ENCODE measurements at places on chromosomes 5 and 9.

- no peak for DNase-seq
Measured at GRCh38 chr9:121637713-121638220, 13.7 kb upstream of the DAB2IP start.

GRCh38 chr9:70519912-70520724, 105.7 kb upstream of the KLF9 start:
- no peak for DNase-seq

DNA sequence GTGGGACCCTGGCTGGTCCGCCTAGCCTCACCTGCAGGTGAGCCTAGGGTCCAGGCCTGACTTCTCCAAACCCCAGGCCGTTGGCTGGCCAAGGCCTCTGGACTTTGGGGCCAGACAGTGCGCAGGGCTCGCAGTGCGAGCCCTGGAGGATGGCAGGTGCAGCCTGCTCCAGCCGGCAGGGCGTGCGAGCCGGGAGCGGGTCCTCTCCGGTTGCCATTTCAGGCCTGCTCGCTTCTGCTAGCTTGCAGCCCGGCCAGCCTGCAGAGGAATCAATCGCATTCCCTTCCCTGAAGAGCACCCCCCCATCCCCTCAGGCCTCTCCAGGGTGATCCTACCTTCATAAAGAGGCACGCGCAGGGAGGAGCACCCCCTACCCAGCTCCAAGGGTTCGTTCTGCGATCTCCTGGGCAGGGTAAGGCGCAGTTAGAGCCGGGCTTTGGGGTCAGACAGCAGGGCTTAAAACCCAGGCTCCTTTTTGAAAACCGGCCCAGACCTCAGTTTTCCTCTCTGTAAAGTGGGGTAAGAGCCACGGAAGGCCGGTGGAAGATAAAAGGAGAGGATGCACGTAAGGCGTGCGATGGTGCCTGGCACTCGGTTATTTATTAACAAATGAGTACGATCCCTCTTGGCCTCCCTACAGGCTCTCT, 6.2 kb downstream of the BARHL1 start:
- DNase-seq: no peak

- no peak for DNase-seq
Measured at GRCh38 chr9:75455444-75455921, 367.2 kb downstream of the OSTF1 start.

- DNase-seq: no peak
Measured at GRCh38 chr9:12162181-12162815, 530.9 kb upstream of the TYRP1 start.

- DNase-seq: no peak
Measured at GRCh38 chr5:3356016-3356415, 239.6 kb upstream of the IRX1 start.

- no peak for DNase-seq
Measured at GRCh38 chr5:57246426-57246825, 72.6 kb downstream of the GPBP1 start.

- no peak for DNase-seq
Measured at GRCh38 chr9:110579034-110579861, at the start of gene SVEP1. TSS of gene SVEP1 (minus strand) at chr9:110579741. CDS start at chr9:110579543, 198 bp downstream.

DNA sequence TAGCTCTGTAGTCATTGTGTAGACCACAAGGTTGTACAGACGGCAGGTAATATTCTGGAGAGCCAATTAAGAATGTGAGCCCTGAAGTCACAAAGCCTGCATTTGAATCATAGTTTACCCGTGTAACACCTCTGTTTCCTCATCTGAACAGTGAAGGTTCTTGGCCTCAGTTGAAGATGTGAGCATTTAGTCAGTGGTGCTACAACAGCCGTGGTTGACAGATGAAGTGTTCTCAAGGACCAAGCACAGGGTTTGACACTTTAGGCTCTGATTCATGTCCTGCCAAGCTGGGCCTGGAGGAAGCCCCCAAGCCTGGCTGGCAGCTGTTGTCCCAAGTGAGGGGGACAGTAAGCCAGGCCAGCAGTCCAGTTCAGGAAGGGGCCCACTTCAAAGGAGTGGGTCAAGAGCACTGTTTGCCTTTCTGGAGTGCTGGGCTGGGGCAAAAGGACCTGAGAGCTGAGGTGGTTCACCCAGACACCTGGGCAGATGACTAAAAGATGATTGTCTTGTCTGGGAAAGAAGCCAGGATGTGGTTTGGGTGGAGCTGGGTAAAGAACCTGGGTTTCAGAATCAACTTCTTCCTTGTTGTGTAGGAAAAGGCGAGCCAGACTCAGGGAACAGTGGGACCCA, 20.7 kb downstream of the FAXDC2 start:
- no peak for DNase-seq

DNA sequence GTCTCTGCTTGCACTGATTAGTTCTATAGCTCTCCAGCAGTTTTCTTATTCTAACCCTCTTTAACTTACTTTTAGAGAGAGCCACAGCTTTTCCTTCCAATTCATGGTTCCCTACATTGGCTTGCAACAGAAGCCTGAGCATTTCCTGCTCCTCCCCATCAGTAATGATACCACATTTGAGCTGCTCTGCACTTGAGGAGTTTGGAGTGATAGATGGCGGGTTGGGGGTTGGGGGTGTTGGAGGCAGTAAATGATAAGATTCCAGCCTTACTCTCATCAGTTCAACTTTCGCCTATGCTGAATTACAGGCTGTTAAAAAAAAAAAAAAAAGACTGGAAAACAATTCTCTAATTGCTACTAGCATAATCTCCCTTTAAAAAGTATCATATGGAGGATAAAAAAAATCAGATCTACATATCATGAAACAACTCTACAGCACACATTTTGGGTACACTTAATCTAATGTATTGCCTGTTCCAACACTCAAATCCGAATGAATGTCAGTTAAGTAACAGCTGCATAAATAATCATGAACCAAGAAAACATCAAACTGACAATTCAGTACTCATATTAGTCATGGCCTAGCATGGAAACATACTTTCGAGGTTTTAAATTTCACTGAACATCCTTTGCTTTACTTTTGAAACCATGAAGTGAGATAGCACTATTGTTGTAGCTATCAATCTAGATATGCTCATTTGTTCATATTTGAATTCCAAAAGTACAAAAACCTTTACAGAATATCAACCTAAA, 224.7 kb downstream of the NFIB start:
- DNase-seq: no peak

DNA sequence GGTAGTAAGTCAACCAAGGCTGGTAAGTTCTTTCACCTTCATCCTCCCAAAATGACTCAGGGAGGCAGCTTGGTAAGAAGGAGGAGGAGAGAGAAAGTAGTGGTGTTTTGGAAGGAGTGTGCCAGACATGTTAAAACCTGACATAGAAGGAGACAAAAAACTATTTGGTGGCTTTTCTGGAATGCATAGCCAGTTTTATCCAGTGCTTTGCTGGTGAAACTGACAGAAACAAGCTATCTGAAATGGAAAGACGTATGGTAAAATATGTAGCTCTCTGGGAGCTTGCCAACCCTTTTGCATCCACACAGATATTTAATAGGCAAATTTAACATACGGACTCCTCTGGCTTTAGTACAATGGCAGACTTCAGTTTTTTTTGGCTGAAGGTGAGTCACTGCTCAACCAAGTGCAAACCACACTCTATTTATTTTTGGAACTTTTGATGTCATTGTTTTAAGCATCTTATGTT, 45.4 kb downstream of the RAB14 start:
- DNase-seq: no peak
